ENCODE measurements at places on chromosomes 11 and 22.

DNA sequence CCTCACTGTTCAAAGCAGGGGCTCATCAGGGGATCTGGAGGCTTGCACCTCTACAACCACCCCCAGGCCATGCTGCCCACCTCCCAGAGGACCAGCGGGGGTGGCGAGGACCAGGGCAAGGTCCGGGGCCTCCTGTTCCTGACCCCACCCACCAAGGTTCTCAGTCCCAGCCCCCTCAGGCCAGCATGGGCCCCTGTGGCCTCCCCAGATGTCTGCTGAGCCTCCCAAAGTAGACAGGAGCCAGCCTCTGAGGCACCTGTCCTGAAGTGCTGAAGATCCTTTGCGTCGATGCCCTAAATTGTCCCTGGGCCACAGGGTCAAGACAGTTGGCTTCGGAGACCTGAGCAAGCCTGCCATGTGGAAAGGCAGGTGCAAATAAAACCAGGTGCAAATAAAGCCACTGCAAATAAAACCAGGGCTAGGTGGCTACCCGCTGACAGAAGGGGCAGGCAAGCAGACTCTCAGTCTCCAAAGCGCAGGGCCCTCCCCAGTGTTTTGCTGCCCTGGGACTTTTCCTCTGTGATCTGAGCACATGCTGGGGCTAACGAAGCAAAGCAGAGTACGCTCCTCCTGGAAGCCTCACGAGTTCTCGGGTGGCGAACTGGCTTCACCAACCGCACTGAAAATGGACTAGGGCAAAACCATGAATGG lies 22.4 kb upstream of the ARFGAP3 start:
- no peak for DNase-seq

GRCh38 chr22:43129426-43130425 lies 13.5 kb downstream of the MCAT start:
- no peak for DNase-seq

- DNase-seq = no peak
Observed at GRCh38 chr11:23789938-23790371, 706.9 kb upstream of the LUZP2 start.

DNA sequence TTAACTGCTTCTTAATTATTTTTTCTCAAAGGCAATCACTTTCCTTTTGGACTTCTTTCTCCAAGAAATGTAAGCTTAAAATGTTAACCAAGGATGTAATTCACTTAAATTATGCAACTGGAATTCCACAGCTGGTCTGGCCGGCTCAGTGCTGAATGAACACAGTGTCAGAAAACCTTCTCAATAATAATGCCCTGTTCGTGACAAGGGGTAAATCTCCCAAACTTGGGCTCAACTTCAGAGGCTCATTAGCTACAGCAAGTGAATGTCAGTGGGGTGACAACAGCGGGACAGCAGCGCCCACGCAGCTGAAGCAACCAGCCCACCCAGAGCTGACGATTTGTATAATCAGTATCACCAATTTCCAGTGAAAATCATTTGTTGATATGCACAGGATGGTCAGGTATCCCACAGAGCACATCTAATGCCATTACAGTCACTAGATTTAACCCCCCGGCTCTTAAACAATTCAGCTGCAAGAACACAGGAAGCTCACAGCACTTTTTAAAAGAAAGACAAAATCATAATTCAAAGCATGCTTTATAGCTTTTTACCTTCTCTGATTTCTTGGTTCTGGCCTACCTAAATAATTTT lies 704.8 kb downstream of the DLG2 start:
- no peak for DNase-seq

All from stimulated activated CD4-positive, alpha-beta T cell treated with anti-CD3 and anti-CD28 coated beads, Interleukin-1b, Interleukin-23, amount 100 ng/mL, for 1 hour (primary cell).